Cardiac septum (tissue), 1 donor: ENCODE measurements at places on chromosomes 12 and 14.
A peak's percentile ranks its signal among the peaks of the same experiment; 100 is the strongest.

- peak; percentile 95 for DNase-seq
Measured at GRCh38 chr14:72926292-72927028, at the start of gene DCAF4. TSS of gene DCAF4 (plus strand) at chr14:72926464. CDS start at chr14:72937979, 11,515 bp downstream.

GRCh38 chr12:96248136-96248931, 54.2 kb downstream of the ELK3 start:
- no peak for DNase-seq

DNA sequence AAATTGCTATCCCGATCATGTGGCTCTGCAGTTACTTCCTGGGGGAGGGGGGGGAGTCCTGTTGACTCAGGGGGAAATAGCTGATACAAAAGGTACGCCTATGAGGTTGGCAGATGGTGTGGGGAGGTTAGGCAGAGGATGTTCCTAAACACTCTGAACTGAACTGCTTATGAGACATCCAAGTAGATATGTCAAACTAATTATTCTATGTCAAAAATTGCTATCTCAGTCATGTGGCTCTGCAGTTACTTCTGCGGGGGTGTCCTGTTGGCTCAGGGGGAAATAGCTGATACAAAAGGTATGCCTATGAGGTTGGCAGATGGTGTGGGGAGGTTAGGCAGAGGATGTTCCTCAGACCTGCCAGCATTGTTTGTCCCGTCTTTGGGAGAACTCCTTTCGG, 5.1 kb upstream of the VCPKMT start:
- no peak for DNase-seq

DNA sequence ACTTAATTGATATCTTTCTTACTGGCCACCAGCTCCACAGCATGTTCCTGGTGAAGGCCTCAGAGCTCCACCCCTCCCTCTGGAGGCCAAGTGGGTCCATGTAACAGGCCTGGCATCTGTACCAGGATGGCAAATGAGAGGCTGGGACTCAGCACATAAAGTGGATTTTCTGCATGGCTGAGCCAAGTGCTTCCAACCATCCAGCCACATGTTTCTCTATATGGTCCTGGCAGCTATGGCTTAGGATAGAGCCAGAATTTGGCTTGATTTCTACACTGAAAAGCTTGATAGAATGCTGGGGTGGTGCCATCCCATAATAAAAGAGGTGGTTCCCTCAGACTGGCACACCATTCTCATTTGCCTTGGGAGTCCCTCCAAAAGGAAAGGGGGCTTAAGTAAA, 94.1 kb downstream of the PAX9 start:
- DNase-seq = no peak

- no peak for DNase-seq
Measured at GRCh38 chr14:27553790-27554189, 956.0 kb upstream of the NOVA1 start.

DNA sequence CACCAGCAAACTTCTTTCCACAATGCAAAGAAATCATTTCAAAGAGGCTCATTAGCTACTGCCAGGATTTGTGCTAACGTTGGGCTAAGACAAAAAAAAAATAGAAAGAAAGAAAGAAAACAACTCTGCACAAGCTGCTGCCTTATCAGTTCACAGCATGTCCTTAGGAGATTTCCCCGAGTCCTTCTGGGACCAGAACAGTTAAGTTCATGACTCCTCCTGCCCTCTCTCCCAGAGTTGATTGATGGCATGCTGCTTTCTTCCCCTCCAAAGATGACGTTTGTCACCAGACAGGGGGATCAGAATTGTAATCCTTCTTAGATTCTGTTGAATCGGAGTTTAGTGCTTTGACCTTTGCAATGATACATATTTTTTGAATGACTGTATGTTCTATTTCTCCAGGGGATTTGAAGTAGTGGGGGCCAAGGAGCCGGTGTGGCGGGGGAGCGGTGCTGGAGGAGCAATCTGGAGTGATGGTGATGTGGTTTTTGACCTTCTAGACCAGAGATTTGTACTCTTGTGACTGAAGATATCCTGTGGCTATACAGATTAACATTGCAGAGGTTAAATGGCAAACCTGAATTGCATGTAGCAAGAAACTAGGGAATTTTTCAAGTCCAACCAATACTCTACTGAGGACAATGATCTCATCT, 409.2 kb upstream of the TMPO start:
- DNase-seq = no peak

DNA sequence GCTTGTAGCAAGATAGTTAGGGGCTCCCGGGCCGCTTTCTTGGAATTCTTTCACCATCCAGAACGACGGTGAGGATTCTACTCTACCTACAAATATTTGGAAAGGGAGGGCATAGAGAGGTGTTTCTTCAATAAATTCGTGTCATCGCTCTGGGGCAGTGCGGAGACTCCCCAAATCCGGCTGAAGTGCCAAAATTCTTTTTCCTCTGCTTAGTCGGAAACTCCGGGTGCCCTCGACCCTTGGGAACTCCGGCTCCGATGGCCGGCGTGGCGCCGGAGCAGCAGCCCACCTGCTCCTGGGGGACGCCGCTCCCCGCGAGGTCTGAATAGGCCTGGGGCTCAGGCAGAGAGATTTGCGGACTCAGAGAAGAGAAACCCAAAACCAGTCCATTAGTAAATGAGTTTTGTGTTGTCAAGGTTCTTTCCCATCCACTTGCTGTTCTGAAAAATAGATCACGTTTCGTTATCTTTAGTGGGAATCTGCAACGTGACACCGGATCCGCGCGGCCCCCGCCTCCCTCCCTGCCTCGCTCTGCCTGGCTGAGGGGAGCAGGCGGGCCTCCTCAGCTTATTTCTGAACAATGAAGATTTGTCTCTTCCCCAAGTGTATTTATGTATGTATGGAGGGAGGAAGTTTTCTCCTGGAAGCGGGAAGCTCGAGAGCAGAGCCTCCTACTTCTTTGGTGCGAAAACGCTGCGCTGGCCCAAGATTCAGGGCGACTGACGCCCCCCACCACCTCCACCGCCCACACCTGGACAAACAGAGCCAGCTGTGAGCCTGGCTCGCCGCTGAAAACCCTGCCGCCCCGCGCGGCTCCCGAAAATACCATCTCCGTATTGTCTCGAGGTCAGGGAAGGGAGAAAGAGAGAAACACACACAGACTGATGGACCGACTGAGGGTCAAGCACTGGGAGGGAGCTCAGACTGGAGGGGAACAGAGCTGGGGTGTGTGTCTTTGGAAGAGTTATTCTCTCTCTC, 3.7 kb upstream of the SIX1 start:
- DNase-seq = no peak

- no peak for DNase-seq
Measured at GRCh38 chr14:61213920-61214319, 67.2 kb downstream of the TMEM30B start.

DNA sequence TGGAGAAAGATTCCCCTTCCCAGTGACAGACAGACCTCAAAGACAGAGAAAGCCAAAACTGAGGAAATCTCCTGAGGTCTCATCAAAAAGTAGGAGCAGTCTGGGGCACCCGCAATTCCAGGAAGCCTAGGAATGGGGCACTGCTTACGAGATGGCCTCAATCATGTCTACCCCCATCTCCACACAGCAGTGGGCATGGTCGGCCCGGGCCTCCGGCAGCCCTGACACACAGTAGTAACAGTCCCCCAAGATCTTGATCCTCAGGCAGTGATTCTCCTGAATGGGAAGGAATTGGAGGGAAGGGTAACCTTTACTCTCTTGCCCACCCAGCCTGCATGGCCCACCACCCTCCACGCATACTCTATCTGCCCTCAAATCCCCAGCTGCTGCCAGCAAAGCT, 11.9 kb downstream of the ADCY6 start:
- DNase-seq = no peak

GRCh38 chr14:90816681-90817436, 629 bp upstream of the TTC7B start:
- no peak for DNase-seq

GRCh38 chr14:55221186-55221585, 29.8 kb upstream of the DLGAP5 start:
- no peak for DNase-seq

DNA sequence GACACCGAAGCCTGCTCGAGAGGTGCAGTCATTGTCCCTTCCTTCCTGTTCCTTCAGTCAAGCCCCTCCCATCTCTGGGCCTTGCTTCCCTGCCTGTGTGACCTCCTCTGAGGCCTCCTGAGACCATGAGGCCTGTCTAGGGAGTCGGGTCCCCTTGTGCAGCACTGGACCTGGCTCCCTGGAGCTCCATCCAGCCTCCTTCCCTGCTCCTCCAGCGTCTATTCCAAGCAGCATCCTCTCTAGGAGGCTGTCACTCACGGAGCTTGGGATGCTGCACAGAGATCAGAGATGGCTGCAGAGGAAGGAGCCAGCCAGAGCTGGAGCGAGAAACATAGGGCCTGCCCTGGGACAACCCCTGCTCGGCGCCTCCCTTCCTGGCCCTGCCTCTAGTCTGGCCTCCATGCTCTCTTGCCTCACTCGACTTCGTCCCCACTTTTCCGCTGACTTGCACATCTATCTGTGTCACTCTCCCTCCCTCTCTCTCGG, 142.7 kb downstream of the BCL11B start:
- DNase-seq = no peak

DNA sequence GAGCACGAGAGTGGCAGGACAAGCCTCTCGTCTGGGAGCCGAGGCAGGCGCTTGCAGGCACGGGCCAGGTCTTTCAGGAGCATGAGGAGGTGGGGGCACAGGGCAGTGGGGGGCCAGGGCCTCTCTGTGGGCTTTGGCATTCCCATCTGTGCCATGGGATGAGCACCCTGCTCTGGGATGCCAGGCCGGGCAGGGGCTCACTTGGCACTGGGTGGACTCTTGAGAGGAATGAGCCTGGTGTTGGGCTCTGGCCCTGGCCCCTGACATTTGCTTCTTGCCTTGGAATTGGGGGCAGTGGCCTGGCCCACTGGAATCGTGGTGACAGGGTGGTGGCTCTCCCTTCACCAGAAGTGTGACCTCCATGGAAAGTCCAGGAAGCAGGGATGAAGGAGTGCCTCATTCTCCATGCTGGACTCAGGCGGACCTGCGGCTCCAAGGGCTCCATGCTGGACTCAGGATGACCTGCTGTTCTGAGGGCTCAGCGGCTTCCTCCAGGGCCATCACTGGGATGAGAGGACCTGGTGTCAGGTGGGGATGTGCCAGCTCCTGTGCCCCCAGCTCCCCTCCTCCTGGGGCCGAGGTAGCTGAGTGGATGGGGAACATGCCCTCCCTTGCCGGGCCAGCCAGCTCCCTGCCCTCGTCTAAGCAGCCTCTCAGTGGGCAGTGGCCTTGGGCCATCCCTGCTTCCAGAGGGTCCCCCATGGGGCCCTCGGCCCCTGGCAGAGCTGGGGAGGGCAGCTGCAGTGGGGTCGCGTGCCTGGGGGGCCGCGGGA, 220.3 kb downstream of the KIF26A start:
- DNase-seq = peak; percentile 66

DNA sequence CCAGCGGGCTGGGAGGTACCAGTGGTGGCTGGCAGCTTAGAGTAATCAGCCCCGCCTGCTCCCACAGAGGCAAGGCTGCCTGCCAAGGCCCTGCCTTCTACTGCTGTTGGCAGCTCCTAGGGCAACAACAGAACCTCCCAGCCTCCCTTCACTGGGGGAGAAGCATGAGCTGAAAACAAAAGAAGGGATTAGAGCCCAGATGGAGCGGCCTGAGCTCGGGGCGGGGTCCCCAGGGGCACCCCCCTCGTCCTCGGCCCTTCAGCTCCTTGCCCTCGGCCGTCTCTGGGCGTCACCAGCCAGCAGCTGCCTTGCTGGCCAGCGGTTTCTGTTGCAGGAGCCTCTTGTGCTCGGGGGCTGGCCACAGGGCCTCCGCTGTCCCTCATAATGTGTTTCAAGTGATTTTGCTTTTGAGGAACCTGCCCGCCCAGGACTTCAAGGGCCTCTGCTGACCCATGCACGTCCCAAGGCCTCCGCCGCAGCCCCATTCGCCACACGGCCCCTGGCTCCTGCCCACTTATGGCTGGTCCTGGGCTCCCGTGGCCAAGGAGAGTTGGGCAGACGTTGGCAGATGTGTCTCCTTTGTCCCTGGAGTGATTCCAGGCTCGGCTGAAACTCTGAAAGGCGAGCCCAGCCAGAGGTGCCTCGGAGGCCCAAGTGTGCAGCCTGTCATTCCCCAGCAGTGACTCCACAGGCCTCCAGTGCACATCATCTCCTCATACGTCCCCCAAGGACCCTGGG, 49.7 kb downstream of the PSMA6 start:
- DNase-seq = peak; percentile 95

GRCh38 chr14:28536889-28537288, 229.7 kb upstream of the FOXG1 start:
- DNase-seq = no peak

DNA sequence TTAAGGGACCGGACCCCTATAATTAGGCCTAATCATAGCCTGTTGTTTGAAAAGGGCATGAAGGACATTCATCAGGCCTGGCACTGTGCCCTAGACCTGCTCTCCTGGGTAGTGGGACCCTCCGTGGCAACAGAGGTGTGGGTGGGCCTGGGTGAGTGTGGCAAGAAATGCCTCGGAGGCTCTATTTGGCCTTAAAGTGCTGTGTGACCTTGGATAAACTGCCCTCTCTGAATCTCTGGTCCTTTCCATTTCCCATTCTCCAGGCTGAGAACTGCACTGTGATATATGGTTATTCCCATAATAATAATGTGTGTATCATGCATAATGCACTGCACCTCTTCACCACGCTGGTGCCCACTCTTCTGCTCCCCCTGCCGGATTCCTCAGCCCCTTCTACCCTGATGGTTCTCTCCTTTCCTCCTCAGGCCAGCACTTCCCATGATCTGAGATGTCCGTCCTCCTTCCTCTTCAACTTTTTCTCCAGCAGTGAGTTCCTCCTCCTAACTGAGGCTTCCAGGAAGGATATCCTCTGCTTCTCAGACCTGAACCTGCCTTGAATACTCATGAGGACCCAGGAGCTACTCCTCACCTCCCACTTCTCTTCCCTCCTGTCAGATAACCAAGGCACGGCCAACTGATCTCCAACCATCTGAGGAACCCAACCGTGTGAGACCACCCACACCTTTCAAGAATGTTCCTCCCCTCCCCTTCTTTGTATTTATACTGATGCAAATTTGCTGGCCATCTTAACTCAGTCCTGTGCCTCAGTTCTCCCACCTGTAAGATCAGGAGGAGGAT, 111.0 kb upstream of the PZP start:
- no peak for DNase-seq

GRCh38 chr12:65609359-65609771, 214.9 kb upstream of the HMGA2 start:
- no peak for DNase-seq

GRCh38 chr14:105616802-105617192, 90.4 kb downstream of the TMEM121 start:
- DNase-seq = peak; percentile 73

GRCh38 chr14:50839048-50839447, 8.1 kb upstream of the NIN start:
- no peak for DNase-seq

GRCh38 chr14:76717508-76718290, 43.6 kb upstream of the VASH1 start:
- no peak for DNase-seq

GRCh38 chr12:107990325-107990724, 138.8 kb upstream of the WSCD2 start:
- no peak for DNase-seq
